Skin of body (tissue), 3 donors: ENCODE measurements at places on chromosomes 4 and X. TPM values are rescaled to one million over a fixed set of nuclear protein-coding genes. Genes with fewer than 3 reads are reported as not detected.
A peak's percentile ranks its signal among the peaks of the same experiment; 100 is the strongest.

DNA sequence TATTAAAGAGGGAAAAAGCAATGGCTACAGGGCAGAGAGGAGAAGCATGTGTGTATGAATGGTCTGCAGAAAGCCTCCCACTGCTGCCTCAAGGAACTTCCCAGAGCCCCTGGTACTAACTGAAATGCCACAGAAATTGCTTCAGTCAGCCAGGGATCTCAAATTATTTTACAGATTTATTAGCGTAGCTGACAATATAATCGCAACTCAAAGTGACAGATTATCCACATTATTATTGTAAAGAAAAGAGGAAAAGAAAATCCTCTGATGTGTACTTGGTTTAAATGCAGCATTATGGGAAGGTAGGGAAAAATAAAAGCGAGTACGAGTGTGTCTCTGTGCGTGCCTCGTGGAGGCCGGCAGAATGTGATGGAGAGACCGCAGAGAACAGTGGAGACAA, 202.7 kb downstream of the DCLK2 start:
- no peak for DNase-seq

DNA sequence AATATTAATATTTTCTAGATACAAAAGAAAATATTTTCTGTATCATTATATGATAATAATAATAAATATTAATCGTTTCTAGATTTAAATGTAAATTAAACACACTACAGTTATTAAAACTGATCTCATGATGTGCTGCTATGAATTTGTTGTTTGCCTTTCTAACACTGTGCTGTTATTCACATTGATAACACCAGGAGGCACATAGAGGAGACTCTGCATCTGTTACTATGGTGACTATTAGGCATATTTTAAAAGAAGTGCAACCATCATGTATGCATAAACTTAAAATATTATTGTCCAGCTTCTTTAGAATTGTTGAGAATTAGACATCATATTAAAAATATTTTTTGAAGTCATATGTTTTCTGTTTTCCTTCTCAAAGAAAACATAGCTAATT, 11.8 kb upstream of the PDGFC start:
- no peak for DNase-seq

GRCh38 chrX:93637591-93637990, 35.8 kb downstream of the NAP1L3 start:
- DNase-seq = no peak

DNA sequence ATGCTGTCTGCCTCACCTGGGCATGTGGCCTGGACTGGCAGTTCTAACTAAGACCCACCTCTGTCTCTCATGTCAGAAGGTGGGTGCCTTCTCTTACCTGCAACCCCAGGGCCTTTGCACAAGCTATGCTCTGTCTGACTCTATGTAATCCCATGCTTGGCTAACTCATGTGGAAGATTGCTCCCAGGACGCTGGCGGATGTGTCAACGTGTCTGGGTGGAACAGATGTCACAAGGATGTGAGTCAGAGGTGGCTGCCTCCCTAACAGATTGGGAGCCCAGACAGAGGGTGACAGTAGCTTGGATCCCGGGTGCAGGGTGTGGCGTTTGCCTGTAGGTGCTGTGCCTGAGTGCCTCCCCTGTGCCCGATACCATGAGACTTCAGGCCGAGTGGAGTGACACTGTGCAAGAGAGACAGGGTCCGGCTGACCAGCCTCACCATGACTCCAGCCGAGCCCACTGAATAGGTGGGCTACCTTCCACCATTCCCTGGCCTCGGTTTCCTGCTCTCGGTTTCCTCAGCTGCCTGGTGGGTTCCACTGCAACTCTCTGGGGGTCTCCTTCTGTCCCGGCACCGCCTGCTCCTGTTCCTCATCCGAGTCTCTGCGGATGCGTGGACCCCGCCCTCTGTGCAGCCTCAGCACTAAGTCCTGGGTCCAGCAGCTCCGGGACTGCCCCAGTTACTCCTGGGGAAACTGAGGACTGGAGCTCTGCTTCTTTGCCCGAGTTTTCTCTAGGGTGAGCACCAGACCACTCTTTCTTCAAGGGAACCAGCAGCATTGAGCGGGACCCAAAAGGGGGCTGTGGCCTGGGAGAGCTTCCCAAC, 11.0 kb downstream of the SH3BP2 start:
- DNase-seq = no peak

- DNase-seq = no peak
Measured at GRCh38 chr4:4225915-4226605, 669 bp downstream of the OTOP1 start.

DNA sequence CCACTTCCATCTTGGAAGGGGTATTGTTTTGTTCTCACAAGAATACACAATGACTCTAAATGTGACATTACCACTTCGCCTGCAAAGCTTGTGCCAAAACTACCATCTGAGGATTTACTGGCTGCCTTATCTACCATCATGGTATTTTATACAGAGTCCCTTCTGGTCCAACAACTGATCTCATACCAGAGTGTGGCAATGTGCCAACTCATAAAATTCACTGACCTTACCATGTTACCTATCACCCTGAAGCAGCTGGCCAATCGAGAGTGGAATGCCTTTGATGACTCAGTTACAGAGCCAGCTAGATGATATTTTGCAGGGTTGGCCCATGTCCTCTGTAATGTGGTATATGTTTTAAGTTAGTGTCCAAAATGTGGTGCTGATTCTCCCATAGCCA, 3.8 kb upstream of the SERPINA7 start:
- no peak for DNase-seq

- DNase-seq = no peak
Measured at GRCh38 chrX:20265726-20266681, 705 bp downstream of the RPS6KA3 start.

DNA sequence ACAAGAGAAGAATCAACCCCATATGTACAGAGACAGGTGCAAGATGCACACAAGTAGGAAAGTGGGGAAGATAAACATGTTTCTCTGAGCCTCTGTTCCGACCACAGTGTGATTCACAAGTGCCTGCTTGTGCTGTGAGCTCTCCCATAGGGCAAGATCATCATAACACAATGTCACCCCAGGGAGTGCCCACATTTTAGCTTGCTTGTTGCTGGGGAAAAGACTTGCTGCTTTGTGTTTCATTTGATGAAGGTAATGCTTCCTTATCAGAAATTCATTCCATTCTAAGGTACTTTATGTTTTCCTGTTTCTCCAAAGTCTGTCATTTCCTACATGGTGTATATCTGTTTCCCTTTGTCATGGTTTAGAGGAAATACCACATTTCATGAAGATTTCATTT, 304.5 kb upstream of the DIPK2B start:
- DNase-seq = no peak

DNA sequence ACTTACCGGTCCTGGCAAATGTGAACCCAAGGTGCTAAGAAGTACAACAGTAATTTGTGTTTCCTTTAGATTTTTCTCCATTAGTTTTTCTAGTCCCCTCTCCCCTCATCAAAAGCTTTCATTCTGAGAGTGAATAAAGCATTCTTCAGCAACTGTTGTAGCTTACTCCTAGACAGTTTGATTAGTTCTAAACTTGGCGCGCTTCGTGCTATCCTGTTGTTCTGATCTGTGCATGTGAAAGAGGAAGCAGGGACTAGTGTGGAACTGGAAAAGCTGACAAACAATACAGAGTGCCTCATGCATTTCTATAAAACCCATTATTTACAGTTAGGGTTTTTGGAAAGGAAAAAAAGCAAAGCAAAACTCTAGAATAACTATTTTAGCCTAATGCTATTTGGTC, 556.9 kb upstream of the SLIT2 start:
- peak; percentile 25 for DNase-seq

GRCh38 chr4:81724925-81725329, 253.2 kb upstream of the RASGEF1B start:
- DNase-seq = peak; percentile 40

- DNase-seq = no peak
Measured at GRCh38 chr4:14856062-14856933, 146.0 kb upstream of the CPEB2 start.

- no peak for DNase-seq
Measured at GRCh38 chrX:68889249-68889648, 60.4 kb downstream of the EFNB1 start.

- DNase-seq = peak; percentile 9
Measured at GRCh38 chr4:55087009-55087912, 38.1 kb downstream of the KDR start.

The COL25A1 gene
- total RNA-seq = 8.6 TPM

The DRD5 gene
- total RNA-seq = not detected

The CTAG1B gene
- not detected for total RNA-seq

The USP11 gene
- total RNA-seq = 49.5 TPM

The ASB11 gene
- total RNA-seq = 4.8 TPM

The PNMA6A gene
- 2.8 TPM for total RNA-seq

The AKAP4 gene
- total RNA-seq = not detected
